ENCODE measurements at places on chromosomes 6 and 20.
A peak's percentile ranks its signal among the peaks of the same experiment; 100 is the strongest.

DNA sequence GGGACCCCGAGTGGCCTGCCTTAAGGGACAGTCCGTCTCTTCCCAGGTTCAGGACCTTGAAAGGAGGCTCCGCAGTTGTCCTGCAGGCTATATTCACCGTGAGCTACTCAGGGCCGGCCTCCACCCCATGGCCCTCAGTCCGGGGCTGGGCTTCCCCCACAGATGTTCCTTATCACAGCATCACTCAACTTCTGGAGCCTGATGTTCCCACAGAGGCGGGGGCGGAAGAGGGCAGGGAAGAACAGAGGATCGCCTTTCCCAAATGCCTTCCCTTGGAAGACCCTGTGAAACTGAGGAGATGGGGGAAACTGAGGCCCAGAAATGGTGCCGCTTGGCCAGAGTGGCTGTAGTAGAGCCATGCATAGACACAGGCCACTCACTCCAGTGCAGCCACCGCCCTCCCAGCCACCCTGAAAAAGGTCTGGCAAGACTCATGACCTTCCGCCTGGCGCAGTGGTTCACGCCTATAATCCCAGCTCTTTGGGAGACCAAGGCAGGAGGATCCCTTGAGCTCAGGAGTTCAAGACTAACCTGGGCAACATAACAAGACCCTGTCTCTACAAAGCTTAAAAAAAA is 4.3 kb upstream of the COX4I2 start:
- no peak for DNase-seq

- no peak for DNase-seq
Measured at GRCh38 chr6:112920994-112921393, 573.9 kb downstream of the RFPL4B start.

DNA sequence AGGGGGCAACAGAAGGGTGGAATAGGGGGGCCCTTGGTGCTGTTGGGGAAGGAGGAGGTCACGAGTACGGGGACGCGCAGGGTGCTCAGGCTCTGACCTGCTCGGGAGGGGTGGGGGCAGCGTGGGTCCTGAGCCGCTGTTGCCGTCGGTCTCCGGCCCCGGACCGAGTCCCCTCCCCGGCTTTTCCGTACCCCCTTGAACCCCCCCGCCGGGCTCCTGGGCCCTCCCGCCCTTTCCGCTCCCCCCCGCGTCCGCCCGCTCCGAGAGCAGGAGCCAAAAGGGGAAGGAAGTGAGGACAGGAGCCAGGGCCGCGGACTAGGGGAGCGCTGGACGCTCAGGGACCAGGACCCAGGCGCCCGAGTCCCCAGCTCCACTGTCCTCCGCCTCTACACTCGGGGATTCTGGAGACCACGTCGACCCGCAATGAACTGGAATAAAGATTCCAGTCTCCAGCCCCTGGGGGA is at the start of gene RGL2:
Gene RGL2 (minus strand): TSS at position 170 of the 464 bp plus-strand sequence. CDS start 332 bp downstream, outside the sequence.
- DNase-seq, result no peak

GRCh38 chr6:108958900-108959770 is 110.9 kb downstream of the ARMC2 start:
- no peak for DNase-seq

- no peak for DNase-seq
Measured at GRCh38 chr6:1781817-1782184, 172.1 kb downstream of the FOXC1 start.

GRCh38 chr20:25669826-25670422 is 26.7 kb downstream of the ZNF337 start:
- no peak for DNase-seq

- DNase-seq, result peak; percentile 76
Measured at GRCh38 chr6:41602864-41603608, 35.2 kb upstream of the MDFI start.

DNA sequence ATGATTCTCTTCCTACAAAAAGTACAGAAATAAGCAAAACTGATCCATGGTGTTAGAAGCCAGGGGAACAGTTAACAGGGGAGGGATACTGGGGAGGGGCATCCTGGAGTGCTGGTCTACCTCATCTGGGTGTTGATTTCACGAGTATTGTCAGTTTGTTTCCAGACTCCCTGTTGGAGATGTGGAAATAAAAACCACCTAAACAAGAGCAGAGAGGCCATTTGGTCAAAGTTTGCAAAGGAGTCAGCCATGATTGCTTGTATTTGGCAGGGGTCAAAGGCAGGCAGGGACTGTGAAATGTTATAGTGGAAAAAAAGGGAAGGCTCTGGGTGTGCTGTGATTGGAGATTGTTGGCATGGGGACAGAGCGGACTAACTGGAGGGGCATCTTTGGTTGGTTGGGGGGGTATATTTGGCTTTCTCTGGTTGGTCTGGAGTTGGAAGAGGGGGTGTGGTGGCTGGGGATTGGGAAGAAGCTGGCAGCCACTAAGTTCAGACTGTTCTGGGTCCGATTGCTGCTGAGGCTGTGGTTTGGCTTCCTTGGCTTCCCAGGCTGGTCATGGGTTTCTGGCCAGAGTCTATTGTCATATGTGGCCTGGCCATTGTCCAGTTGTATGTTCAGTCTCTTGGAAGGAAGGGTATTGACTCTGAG is 14.9 kb upstream of the PANK2 start:
- no peak for DNase-seq

GRCh38 chr6:12582421-12583110 is 134.0 kb upstream of the PHACTR1 start:
- DNase-seq, result no peak

GRCh38 chr6:44005507-44005903 is 121.7 kb downstream of the MRPL14 start:
- no peak for DNase-seq

DNA sequence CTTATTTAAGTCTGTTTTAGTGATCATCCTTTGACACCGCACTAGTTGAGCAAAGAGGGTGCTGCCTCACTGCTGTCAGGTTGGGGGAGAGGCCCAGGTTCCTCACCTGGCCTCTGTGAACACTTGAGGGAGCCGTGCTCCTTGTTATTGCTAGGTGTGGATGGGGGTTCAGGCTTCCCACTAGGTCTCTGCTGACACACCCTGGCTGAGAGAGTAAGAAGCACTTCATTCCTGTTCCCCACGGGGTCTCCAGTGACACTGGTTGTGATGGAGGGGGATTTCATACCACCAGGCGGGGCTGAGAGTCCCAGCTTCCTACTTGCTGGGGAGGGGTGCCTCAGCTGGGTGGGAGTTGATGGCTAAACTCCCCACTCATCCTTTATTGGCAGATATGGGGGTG is 11.1 kb upstream of the NOTCH4 start:
- no peak for DNase-seq

DNA sequence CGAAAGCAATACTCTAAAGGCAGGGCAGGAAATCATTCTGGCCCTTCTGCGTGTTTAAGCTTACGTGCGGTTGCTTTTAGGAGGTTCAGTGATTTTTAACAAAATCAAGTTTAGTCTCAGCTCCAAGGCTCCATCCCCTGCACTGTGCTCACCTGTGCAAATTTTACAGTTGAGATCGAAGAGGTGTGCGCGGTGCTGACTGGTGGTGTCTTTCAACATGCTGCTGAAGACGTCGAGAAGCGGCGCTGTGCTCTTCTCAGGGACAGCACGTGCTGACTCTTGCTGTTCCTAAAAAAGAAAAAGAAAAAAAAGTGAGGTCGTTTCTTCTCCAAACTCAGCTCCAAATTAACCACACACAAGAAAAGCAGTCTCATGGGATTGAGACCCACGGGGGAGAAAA is 32.0 kb downstream of the DIDO1 start:
- no peak for DNase-seq

DNA sequence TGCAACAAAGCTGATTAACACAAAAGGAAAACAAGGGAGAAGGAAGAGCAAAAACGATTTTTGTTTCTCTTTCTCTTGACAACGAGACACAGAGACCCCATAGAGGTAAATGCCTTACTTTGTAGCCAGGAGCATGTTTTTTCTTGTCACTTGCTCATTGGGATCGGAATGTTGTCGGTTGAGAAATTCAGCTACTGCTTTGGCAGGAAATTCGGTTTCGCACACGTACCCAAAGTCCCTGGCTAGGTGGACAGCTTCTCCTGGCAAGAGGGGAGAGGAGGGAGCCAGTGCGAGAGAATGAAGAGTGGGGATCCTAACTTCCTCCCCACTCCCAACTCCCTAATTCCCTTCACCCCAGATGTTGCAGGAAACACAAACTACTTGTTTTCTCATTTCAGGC is 14.5 kb downstream of the TFAP2A start:
- DNase-seq, result no peak

- no peak for DNase-seq
Measured at GRCh38 chr6:140559458-140559857, 1185.0 kb upstream of the CITED2 start.

DNA sequence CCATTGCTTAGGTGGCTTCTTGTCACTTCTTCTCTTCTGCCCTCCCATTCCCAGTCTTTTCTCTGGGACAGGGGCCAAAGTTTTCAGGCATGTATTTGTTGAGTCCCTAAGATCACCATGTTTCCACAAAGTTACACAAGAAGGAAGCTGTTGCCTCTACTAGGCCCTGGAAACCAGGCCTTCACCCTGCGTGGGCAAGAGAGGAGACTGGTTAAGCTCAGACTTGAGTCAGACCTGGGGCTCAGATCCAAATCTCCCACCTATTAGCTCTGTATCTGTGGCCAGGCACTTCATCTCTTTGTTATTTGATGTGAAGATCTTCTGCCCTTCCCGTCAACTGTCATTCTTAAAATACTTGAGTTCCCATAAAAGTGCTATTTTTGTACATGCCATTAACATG is 154.6 kb downstream of the SASH1 start:
- no peak for DNase-seq
